Muscle of back (tissue), 13 donors: ENCODE measurements at places on chromosomes 12 and 14.

DNA sequence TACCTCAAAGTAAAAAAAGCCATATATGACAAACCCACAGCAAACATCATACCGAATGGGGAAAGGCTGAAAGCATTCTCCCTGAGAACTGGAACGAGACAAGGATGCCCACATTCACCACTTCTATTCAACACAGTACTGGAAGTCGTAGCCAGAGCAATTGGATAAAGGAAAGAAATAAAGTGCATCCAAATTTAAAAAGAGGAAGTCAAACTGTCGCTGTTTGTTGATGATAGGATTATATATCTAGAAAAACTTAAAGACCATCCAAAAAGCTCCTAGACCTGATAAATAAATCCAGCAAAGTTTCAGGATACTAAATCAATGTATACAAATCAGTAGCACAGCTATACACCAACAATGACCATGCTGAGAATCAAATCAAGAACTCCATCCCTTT lies 5.2 kb downstream of the NDUFA12 start:
- no peak for DNase-seq

DNA sequence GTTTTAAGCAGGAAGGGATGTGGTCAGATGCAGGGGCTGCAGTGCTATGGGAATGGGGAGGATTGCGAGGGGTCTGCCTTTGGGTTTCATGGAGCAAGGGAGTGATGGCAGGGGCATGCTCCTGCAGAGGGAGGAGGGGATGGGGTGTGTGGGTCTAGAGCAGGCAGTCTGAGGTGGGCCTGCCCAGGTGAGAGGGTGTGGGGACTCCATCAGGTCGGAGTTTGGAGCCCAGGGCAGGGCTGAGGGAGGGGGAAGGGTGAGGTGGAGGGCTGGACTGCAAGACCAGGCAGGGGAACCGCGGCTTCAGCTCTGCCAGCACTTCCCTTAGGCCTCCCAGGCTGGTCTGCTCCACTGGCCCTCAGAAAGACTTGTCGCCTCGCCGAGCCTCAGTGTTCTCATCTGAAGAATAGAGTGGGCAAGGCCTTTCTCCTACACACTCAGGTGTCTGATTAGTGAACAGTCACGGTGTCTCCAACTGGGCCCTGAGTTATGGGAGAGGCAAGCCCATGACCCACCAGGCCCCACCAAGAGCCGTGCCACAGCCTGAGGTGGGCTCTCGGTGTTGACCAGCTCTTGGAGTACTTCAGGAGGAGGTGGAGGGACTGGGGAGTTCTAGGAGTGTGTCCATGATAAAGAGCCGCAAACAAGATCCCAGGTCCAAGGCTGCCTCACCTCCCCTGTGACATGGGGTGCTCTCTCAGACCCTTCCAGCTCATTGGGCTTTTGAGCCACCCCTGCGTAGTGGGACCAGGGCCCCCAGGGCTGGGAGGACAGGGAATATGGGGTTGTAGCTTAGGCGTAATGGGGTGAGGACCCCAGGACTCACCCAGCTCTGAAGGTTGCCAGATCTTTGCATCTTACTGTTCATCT lies 20.1 kb upstream of the KRT80 start:
- no peak for DNase-seq

- DNase-seq = no peak
Measured at GRCh38 chr14:51548187-51548586, 103.5 kb upstream of the FRMD6 start.

- DNase-seq = peak; percentile 95
Measured at GRCh38 chr12:6613776-6614512, 6.8 kb upstream of the CHD4 start.

DNA sequence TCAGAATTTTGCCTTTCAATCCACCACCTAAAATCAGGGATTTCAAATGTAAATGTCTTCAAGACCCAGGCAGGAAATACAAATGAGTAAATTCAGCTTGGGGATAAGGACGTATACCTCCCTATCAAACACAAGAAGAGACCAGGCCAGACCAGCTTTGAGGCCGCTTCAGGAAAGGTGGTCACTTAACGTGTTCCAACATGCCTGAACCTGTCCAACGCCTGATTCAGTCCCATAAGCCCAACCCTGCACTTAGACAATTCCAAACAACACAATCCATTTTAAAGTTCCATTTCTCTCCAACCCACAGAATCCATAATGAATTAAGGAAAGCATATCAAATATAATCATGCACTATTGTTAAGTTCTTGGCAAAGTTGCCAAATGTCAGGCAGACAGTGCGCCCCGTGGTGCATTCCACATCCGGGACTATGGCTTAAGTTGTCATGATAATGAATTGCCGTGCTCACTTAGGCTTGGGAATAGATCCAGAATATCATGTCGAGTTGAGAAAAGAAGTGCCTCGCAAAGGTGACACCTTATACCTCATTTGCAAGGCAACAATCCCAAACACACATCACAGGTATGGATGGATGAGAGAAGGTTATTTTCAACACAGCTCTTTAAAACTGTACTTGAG lies 35.5 kb downstream of the CCDC60 start:
- no peak for DNase-seq

GRCh38 chr12:131511391-131511802 lies 199.5 kb upstream of the SFSWAP start:
- no peak for DNase-seq

- DNase-seq = no peak
Measured at GRCh38 chr12:5417500-5417899, 14.4 kb upstream of the NTF3 start.

- DNase-seq = no peak
Measured at GRCh38 chr14:22320362-22320750, 268.7 kb downstream of the DAD1 start.

DNA sequence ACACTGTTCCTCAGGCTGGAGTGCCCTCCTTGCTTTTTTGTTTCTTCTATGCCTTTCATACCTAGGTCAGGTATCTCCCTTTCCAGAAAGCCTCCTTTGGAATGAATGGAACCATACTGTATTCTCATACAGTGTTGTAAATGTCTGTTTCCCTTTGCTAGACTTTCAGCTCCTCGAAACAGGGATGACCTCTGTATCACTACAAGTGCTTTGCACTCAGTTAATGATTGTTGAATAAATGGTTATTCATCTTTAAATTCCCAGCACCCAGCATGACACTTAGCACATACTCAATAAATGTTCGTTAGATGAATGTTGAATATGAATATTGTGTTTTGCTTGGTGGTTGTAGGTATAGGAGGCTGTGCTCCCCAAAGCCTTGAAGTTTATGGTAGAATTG lies 5.9 kb upstream of the TULP3 start:
- DNase-seq = no peak

- no peak for DNase-seq
Measured at GRCh38 chr14:31660191-31660590, 99.0 kb downstream of the NUBPL start.

GRCh38 chr12:96194971-96195844 lies 1.0 kb downstream of the ELK3 start:
- DNase-seq = peak; percentile 76

DNA sequence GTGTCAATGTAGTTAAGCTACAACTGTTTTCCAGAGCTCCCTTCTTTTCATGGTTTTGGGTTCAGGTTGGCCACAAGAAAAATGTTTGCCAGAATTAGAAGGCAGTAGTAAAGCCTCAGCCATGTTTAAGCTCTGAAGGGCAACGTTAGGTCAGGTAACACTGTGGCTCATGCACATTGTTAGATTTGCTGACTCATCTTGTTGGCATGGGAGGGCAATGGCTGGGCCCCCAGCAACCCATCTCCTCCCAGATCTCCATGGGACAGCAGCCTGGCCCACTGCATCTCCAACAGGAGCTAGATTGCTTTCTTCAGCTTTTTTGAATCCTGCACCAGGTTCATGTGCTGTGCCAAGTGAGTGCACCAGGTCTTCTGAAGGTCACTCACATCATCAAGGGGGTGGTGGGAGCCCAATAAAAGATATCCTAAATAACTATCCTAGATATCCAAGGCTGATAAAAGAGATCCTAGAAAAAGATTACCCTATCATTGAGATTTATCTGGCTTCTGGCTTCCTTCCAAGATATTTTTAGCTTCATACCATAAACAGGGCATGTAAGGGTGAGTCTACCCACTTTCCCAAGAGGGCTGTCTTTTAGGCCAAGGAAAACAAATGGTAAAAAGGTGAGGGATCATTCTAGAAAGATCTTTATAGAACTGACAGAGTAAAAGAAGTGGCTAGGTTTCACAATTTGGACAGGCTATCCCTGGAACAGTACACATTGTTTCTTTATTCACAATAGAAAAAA lies 28.9 kb downstream of the PTGER2 start:
- DNase-seq = no peak

GRCh38 chr14:69629225-69630127 lies 18.1 kb downstream of the SUSD6 start:
- no peak for DNase-seq
